Diencephalon (tissue), 1 donor: ENCODE measurements at places on chromosomes 4 and X. TPM values are rescaled to one million over a fixed set of nuclear protein-coding genes. Genes with fewer than 3 reads are reported as not detected.

Gene PPP1R3F
- 15.7 TPM for total RNA-seq

Gene GLOD5
- total RNA-seq: not detected

Gene SH3BP2
- total RNA-seq: 25.4 TPM

Gene STK26
- 5.1 TPM for total RNA-seq

Gene MAP9
- 94.1 TPM for total RNA-seq

Gene SPACA5
- total RNA-seq: not detected

Gene GLRB
- 43.8 TPM for total RNA-seq

Gene OTC
- 0.23 TPM for total RNA-seq

Gene HSD17B13
- total RNA-seq: 0.69 TPM

Gene TMEM156
- total RNA-seq: 0.46 TPM

Gene SULT1B1
- total RNA-seq: 0.69 TPM

Gene LRP2BP
- total RNA-seq: 9.0 TPM

Gene ERCC6L
- total RNA-seq: 1.4 TPM

Gene DAPP1
- total RNA-seq: 1.6 TPM

Gene C4orf36
- total RNA-seq: 3.2 TPM

Gene FAM114A1
- 18.5 TPM for total RNA-seq

Gene MXRA5
- total RNA-seq: 3.9 TPM

Gene SPANXA1
- not detected for total RNA-seq

Gene TET2
- total RNA-seq: 36.0 TPM

Gene FGF13
- total RNA-seq: 120 TPM

Gene SMARCA1
- 76.1 TPM for total RNA-seq

Gene RBMX
- total RNA-seq: 227 TPM

Gene CLIC2
- 3.2 TPM for total RNA-seq

Gene SSX2
- not detected for total RNA-seq

Gene RENBP
- total RNA-seq: 7.8 TPM

Gene CENPVL1
- total RNA-seq: 6.7 TPM

Gene IL1RAPL2
- total RNA-seq: 6.5 TPM

Gene RUFY3
- 564 TPM for total RNA-seq

Gene EREG
- total RNA-seq: under 0.01 TPM

Gene REPS2
- 26.3 TPM for total RNA-seq

Gene DDX60
- 5.3 TPM for total RNA-seq
